ENCODE measurements at places on chromosomes 3 and 15.

- no peak for DNase-seq
Observed at GRCh38 chr15:67670647-67671305, 128.3 kb downstream of the MAP2K5 start.

- no peak for DNase-seq
Observed at GRCh38 chr3:14598143-14598569, 53.4 kb upstream of the CCDC174 start.

GRCh38 chr3:49868862-49869466 is 742 bp downstream of the CAMKV start:
- no peak for DNase-seq

GRCh38 chr3:40780925-40781406 is 256.2 kb downstream of the ZNF621 start:
- peak; percentile 6 for DNase-seq

GRCh38 chr3:50923955-50924354 is 249.2 kb downstream of the DOCK3 start:
- DNase-seq, result no peak

GRCh38 chr3:72569754-72570440 is 278.3 kb downstream of the SHQ1 start:
- no peak for DNase-seq

DNA sequence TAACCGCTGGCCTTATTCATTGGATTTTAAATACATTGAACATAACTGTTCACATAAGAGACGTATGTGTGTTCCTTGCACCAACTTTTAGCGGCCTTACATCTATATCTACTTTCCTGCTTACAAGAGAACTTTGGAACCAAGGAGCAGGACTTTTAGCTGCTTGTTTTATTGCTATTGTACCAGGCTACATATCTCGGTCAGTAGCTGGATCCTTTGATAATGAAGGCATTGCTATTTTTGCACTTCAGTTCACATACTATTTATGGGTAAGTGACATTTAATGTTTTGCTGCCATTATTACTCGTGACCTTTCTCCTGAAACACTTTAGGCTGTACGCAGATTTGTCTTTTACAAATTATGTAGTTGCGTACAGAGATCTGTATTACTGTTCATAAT is 47.1 kb downstream of the STT3B start:
- DNase-seq, result no peak

DNA sequence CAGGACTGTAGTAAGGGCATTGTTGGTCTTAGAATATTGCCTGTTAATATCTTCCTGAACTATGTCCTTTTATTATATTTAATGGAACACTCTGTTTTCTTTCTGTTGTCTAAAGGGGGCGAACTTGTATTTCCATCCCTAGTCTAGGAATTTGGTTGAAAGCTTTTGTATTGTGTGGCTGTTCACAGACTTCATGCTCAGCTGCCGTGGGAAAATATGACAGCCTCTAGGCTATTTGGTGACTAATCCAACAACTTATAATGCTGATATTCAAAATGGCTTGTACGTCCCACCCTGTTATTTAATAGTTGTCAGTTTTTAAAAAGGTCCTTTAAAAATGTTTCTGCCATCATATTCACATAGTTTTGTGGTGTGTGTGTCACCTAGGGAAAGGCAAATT is 202.6 kb downstream of the KLHL25 start:
- DNase-seq, result no peak

DNA sequence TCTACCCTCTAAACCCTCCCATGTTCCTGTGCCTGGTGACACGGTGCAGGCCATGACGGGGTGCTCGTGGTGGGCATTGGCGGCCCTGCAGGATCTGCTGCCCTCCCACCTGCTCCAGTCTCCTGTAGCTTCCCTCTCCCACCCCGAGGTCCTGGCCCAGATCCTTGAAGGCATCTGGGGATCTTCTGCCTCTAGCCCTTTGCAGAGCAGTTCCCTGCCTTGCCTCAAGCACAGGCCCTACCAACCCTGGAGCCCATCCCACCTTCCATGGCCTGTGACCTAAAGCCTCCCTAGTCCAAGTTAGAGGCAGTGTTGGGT is 27.5 kb upstream of the SEC13 start:
- no peak for DNase-seq

DNA sequence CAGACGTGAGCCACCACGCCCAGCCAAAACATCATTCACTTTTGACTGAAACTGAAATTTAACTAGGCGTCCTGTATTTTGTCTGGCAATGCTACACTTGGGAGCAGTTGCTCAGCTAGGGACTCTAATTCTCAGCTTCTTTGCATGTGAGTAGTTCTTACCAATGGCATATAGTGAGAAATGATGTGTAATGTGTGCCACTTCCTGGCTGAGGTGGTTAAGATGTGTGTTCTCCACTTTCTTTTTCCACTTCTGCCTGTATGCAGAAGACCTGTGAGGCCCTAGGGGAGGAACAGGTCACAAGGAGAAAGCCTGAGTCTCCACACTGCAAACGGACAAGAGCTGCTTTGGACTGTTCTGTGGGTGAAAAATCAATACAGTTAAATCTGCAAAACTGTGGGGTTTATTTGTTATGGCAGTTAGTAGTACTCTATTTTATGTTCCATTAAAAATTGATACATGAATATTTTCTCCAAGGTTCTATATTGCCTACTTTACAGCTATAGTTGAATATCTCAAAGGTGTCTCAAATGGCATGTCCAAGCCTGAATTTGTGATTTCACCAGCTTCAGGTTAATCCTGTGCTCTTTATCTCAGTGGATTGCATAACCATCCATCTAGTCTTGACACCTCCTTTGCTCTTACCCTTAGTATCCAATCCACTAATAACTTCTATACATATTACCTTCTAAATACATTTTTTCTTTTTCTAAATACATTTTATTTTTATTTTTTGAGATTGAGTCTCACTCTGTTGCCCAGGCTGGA is 59.3 kb downstream of the NR1D2 start:
- no peak for DNase-seq

- DNase-seq, result peak; percentile 53
Observed at GRCh38 chr3:138332472-138333073, 2.9 kb upstream of the NME9 start.

DNA sequence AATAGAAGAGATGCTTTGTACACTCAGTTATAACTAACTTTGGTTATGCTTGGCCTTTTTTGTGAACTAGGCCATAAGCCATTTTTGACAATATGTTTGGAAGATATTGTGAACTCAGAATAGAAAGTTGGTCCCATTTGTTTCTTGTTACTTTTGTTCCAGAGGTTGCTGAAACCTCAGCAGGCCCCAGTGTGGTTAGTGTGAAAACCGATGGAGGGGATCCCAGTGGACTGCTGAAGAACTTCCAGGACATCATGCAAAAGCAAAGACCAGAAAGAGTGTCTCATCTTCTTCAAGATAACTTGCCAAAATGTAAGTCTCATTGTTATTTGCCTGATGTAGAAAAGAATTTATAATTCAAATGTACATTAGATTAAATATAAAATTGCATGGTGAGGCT is 5.7 kb downstream of the ALAS1 start:
- no peak for DNase-seq

DNA sequence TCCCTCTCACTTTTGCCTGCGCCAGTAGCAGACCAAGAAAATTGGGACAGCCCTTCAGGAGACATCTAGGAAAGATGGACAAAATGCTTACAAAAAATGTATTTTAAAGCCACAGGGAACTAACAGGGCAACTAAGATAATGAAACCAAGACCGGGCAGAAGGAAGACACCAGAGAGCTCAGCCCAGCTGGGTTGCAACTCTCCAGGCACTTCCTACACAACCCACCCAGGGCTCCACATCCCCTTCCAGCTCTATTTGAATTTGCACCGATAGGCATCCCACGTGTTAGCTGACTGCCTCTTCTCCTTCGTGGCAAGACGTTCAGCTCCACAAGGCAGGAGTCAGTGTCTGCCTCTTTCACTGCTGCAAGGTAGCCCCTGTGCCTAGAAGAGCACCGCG is 6.6 kb upstream of the ATP10A start:
- no peak for DNase-seq

DNA sequence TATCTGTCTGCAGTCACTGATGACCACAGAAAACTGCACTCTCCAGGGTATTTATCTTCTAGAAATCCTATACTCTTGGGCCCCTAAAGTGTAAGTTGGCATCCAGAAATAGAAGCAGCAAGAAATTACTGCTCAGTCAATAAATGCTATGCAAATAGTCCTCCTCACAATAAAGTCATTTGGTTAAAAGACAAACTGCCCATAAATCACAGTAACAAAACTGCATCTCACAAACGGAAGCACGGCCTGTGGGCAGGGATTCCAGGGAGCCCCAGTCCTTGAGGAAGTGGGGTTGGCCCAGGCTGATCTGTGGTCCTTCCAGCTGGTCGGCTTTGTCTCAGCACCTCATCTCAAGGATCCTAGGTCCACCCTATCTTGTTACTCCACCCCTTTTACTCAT is 29.7 kb upstream of the SPATA12 start:
- no peak for DNase-seq

- DNase-seq, result peak; percentile 30
Observed at GRCh38 chr3:11379238-11379823, 107.1 kb downstream of the ATG7 start.

DNA sequence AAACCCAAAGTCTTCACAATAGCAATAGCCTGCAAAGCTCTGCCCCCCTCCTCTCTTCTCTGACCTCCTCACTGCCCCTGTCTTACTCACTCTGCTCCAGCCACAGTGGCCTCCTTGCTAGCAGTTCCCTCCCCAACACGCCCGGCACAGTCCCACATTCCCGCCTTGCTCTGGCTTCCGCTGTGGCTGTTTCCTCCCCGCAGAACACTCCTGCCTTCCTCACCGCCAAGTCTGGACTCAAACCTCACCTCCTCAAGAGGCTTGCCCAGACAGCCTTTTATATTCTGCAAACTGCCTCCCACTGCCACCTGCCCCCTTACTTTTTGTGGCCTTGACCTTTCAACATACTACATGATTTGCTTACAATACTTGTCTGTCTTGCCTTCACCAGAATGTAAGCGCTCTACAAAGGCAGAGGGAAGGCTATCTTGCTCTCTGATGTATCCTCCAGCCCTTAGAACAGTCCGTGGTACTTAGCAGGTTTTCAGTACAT is 406 bp upstream of the MPI start:
- peak; percentile 63 for DNase-seq

DNA sequence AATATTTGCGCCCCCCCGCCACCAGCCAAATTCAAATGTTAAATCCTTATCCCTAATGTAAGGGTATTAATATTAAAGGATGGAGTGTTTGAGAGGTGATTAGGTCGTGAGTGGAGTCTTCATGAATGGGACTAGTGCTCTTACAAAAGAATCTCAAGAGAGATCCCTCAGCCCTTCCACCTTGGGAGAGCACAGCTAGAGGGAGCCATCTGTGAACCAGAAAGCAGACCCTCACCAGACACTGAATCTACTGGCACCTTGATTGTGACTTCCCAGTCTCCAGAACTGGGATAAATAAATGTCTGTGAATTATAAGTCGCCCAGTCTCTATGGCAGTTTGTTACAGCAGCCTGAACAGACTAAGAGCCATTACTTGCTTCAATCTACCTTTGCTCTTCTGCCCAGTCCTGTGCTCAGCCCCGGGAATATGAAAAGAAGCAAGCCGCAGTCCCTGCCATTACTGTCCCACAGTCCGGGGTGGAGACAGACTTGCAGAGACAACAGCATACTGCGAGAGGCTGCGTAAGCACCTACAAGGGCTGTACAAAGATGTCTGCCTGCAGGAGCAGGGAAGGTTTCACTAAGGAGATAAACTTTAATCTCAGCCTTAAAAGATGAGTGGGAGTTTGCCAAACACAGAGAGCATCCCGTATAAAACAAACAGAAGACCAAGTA is 110.7 kb upstream of the TMCO5A start:
- no peak for DNase-seq

DNA sequence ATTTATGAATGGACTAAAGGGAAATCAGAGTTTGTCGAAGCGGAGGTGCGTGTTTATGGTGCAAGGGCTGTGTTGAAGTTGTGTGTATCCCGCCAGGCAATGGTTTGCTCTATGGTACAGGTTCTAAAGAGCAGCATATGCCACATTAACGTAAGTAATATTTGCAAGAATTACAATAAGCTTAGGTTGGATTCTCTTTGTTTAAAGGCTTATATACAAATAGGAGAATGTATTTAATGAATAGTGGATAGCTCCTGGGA is 800 bp downstream of the EPHA3 start:
- no peak for DNase-seq

DNA sequence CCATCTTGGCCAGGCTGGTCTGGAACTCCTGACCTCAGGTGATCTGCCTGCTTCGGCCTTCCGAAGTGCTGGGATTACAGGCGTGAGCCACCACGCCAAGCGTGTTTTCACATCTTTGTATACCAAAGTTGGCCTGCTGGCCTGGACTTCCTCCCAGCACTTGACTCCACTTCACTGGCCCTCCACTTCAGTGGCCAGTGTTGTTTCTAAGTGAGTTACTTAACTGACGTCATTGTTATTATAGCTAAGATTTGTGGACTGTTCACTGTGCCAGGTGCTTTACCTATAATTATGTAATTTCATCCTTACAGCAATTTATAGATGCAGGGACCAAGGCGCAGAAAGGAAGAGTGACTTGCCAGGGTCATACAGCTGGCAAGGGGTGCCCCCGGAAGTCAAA is 52.0 kb downstream of the HRH1 start:
- DNase-seq, result no peak

GRCh38 chr3:128273841-128274573 is 120.7 kb downstream of the EEFSEC start:
- DNase-seq, result no peak

DNA sequence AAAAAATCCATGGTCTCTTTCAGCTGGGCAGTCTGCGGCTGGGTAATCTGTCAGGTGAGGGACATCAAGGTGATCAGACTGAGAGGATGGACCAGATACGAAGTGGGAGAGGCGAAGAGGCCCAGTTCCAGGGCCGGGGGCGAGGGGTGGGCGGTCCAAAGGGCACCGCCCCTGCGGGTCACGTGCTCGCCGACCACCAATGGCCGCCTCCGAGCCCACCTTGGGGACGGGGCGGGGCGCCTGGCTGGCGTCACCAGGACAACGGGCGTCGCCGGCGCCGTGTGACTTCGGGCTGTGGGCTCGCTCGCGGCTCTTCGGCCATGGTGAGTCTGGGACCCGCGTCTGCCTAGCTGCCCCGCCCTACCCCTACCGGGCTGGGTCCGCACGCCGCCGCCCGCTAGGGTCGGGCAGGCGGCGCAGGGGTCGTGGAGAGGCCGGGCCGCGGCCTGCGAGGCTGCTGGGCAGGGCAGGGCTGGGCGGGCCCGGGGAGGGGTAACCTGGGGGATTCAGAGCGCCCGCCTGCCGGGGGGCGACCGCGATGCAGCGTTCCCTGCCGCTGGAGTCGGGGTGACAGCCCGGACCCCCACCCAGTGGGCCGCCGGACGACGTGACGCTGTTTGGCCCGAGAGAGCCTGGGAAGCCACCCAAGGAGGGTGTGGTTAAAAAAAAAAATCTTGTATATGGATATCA is at the start of gene FBXL2:
Gene FBXL2 (plus strand): TSS at position 250 of the 690 bp plus-strand sequence. CDS start 71 bp downstream, at position 321.
- peak; percentile 61 for DNase-seq
